OCI-M1 (cell line): ENCODE measurements at places on chromosomes 5 and 9.

DNA sequence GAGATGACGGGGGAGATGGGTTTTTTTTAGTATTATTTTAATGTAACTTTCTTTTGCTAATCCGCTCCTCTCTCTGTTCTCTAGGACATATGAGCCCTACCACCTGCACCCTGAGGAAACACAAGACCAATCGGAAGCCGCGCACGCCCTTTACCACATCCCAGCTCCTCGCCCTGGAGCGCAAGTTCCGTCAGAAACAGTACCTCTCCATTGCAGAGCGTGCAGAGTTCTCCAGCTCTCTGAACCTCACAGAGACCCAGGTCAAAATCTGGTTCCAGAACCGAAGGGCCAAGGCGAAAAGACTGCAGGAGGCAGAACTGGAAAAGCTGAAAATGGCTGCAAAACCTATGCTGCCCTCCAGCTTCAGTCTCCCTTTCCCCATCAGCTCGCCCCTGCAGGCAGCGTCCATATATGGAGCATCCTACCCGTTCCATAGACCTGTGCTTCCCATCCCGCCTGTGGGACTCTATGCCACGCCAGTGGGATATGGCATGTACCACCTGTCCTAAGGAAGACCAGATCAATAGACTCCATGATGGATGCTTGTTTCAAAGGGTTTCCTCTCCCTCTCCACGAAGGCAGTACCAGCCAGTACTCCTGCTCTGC is 4.8 kb downstream of the MSX2 start:
- DNase-seq = no peak

DNA sequence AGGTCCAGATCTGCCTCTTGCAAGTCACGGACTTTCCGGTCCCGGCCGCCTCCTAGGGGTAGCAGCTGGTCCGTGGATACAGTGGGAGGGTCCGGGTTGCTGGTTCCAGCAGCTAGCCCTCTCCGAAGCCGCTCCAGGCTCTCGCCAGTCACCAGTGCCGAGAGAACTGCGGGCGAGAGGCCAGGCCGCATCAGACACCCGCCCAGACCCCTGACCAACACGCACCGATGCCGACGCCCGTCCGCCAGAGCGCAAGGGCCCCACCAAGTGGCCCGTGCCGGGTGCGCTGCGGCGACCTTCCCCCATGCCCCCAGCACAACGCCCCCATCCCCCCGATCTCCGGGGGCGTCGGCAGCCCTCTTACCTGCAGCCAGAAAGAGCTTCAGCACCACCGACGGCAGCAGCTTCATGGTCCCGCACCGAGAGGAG is 470 bp downstream of the HBEGF start:
- no peak for DNase-seq

DNA sequence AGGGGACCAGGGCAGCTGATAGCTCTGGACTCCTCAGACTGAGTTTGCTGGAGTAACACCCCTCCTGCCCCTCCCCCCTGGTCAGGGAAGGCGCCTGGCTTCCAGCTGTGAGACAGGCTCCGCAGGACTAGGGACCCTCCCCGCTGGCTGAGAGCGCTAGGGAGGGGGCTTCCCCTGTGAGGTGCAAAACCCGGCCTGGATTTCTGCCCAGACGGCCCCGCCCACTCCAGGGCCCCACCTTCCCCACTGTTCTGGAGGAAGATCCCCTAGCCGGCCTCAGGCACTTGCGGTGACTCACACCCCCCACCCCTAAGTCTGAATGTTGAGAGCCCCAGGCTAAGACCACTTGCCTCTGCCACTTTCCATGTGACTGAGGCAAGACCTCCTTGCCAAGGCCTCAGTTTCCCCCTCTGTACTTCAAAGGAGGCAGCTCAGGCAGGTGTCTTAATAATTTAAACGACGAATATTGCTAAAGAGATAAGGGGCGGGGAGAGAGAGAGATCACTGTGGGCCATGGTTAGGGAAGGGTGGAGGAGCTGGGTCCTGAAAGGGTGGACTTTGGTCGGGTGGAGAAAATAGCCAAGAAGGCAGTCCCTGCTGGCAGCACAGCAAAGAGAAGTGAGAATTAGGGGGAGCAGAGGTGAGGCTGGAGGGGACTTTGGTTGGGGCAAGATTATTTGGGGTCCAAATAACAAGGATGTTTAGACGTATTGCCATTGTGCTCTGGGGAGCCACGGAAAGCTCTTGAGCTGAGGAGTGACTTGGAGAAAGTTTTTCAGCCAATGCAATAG is 1.0 kb upstream of the DAB2IP start:
- DNase-seq = peak; percentile 7

DNA sequence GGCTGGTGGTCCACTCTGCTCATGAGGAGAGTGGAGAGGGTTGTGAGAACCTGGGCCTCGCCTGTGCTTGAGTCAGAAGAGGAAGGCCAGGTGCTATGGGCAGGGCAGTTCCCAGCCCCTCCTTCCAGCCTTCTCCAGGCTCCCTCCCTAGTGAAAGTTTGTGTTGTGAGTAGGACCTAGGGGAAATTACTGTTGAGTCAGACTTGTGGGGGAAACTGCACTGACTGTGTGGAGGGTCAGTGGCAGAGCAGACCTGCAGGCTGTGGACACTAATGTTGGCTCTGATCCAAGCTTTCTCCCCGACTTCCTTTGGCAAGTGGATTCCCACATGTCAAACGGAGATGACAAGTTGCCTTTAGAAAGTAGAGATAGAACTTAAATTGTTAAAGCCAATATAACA is 102.6 kb downstream of the ARHGAP26 start:
- DNase-seq = no peak

DNA sequence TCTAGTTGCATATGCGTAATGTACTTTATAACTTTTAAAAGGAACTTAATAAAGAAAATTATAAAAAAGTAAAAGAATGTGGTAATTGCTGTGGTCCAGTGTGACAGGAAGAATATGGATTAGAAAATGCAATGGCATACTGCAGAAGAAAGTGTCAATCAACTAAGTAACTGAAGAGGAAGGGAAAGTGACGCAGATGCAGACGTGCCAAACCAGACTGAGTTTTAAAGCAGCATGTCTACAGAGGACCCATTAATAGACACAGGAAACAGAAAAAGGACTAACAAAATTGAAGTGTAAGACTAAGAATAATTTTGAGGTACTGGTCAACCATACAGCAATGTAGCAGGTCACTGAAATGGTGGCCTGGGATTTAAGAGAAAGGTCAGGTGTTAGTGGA is 73.3 kb downstream of the DPYSL3 start:
- no peak for DNase-seq

- DNase-seq = peak; percentile 26
Observed at GRCh38 chr5:52725065-52725746, 62.5 kb upstream of the ITGA1 start.

GRCh38 chr5:178334861-178335260 is 102.3 kb upstream of the PHYKPL start:
- DNase-seq = no peak
